AG10803 (cell line): ENCODE measurements at places on chromosomes 7 and 10.
A peak's percentile ranks its signal among the peaks of the same experiment; 100 is the strongest.

DNA sequence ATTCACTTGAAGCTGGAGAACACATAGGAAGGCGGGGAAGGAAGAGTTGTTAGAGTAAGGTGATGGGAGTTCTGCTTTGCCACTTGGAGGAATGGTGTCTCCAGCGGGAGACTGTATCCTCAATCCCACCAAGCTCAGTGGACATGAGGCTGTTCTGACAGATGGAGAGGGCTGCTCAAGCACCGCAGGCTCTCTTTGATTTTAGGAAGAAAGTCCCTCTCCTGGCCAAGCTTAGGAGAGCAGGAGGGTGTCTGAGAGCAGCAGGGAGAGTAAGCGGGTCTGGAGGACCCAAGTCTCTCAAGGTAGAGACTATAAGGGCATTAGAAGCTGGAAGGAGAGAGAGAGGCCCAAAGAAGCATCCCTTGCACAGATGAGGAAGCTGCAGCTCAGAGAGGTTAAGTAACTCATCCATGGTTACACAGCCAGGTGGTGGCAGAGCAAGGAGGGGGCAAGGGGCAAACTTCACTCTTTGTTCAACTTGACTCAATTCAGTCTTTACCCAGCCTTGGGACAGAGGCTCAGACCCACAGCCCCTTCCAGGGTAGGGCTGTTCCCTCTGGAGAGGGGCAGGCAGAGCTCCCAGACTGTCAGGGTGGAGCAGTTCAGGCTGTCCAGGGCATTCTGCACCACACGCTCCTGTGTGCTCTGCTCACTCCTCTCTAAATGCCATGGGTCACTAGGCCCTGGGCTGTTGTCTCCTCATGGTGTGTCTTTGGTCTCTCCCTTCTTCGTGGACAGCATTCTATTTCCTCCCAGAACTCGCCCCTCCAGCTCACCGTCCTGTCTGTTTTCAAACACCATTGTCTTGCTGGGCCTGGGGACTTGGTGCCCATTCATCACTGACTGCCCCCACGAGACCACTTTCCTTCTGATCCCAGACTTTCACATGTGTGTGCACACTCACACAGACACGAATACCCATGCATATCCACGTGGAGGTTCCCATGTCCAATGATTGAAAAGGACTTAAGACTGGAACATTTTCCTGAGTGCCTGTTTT, 8.9 kb downstream of the CHAT start:
- DNase-seq = no peak

DNA sequence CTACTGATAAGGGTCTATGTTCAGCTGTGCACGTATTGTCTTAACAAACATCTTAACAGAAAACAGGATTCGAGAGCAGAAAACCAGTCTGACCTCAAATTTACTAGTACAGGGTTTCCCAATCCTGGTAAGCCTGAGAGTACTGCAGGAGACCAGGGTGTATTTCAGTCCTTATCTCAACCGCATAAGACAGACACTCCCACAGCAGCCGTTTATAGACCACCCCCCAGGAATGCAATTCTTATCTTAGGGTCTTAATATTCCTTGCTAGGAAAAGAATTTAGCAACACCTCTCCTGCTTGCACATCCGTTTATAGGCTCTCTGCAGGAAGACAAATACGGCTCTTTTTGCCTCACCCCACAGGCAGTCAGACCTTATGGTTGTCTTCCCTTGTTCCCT, 277.3 kb downstream of the SDK1 start:
- DNase-seq = no peak

DNA sequence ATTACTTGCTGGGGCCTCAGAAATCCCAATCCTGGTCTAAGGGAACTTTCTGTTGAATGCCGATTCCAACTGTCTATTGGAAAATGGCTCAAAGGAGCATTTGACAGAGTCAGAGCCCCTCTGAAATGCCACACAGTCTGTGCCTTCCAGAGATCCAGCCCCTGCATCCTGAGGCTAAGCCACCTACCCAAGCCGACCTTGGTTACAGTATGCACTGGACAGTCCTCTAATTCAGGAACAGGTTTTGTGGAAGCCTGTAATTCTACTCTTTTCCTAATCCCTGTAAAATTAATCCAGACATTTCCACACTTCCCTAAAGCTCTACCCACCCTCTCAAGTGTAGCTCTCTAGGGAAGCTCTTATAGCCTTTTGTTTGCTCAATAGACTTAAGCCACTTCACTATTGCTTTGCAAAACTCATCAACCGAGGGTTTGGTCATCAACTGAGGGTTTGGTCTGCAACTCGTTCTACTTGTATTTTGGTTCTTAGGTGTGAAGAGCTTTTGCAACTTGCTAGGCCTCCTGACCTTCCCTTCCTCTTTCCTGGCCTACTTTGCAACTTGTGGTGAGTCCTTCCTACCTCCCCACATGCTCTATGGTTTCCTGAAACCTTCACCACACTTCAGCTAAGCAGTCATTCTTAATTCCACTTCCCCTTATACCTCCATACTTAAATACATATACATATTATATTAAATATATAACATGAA, 364.8 kb downstream of the SFMBT2 start:
- no peak for DNase-seq

- no peak for DNase-seq
Measured at GRCh38 chr10:87538092-87539015, 33.7 kb downstream of the MINPP1 start.

GRCh38 chr10:94358480-94358879, 4.3 kb downstream of the NOC3L start:
- peak; percentile 91 for DNase-seq

- no peak for DNase-seq
Measured at GRCh38 chr10:24528946-24529345, 194.7 kb downstream of the ARHGAP21 start.

DNA sequence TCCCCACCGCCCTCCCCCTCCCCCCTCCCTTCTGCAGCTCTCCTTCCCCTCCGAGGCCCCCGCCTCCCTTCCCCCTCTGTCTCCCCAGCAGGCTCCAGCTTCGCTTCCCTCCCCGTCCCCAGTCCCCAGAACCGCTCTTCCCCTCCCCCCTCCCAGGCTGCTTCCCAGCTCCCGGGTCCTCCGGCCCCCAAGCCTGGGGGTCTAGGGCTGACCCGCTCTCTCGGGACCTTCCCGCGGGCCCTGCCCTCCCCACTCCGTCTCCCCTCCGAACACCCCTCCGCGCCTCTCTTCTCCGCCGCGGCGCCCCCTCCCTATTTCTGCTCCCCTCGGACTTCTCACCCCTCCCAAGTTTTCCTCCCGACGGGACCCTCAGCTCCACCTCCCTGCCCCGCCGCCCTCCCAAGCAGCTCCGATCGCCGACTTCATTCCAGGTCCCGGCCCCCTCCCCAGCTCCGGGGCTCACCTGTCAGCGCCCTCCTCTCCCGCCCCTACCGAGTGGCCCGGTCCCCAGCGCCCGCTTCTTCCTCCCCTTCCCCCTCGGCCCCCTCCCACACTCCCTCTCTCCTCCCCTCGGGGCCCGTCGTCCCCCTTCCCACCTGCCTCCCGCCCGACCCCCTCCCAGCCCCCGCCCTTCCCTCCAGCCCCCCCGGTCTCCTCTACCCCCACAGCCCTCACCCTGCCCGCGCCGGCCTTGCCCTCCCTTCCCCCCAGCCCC, 990 bp downstream of the ZNF467 start:
- no peak for DNase-seq

DNA sequence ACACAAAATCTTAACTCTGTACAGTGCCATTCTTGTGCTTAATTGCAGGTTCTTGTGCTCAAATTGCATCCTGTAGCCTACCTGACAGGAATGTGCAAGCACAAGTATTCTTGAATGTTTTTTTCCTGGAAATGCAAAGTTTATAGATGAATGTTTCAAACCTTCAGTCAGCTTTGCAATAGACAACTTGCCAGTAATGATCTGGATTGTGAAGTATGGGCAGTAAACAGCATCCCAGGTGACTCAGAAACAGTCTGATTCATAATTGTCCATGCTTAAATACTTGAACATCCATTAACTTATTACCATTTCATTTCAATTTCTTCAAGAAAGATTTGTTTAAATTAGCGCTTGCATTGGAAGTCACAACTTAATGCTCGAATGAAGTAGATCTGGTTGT, 347.2 kb downstream of the SDK1 start:
- DNase-seq = no peak

DNA sequence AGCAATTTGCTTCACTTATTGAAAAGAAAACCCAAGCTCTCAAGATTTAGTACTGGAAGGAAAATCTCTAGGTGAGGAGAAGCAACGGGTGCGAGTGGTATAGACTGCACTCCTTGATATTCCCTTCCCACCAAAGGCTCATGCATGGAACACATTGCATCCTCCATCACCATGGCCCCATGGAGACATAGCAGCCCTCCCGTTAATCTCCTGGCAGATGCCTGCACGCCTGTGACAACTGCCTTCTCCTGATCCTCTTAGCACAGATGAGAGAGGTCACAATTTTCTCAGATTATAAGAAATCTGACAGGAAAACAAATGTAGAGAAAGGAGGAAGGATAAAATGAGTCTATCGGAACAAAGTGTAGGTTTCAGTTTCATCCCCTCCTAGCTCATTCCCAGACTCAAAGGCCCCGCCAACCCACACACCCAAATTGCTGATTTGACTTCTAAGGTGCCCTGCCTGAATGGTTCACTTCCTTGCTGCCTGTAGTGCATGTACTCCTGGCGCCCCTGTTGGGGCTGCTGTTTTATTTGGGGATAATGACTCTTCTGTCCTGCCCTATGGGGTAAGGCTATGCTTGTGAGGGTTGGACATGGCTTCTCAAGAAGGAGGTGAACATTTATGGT, 50.0 kb downstream of the PLXNA4 start:
- no peak for DNase-seq

- no peak for DNase-seq
Measured at GRCh38 chr10:16009785-16010184, 149.5 kb upstream of the MINDY3 start.

DNA sequence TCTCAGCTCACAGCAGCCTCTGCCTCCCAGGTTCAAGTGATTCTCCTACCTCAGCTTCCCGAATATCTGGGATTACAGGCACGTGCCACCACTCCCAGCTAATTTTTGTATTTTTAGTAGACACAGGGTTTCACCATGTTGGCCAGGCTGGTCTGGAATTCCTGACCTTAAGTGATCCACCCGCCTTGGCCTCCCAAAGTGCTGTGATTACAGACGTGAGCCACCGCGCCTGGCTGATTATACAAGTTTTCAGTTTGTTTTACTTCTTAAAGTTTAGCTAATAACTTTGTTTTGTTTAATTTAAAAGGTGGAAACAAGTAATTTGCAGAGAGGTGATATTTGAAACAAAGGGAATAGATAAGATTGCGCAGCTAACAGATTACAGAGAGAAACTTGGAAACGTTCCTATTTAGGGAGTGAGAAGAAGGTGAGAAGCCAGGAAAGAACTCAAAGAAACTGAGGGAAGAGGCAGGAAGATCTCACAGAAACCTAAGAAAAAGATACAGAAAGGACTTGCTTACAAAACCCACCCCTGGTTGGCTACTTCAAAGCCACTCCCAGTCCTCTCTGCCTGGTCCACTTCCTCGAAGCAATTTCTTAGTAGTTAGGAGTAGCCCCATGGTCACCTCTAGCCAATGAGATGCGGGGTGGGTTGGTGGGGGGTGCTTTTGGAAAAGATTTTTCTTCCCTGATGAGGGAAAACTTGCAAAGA, 15.0 kb upstream of the PDLIM1 start:
- no peak for DNase-seq
